ENCODE measurements at places on chromosomes 5 and 9.

- no peak for DNase-seq
These were observed 80.4 kb downstream of the TEK start for GRCh38 chr9:27189426-27189825.

DNA sequence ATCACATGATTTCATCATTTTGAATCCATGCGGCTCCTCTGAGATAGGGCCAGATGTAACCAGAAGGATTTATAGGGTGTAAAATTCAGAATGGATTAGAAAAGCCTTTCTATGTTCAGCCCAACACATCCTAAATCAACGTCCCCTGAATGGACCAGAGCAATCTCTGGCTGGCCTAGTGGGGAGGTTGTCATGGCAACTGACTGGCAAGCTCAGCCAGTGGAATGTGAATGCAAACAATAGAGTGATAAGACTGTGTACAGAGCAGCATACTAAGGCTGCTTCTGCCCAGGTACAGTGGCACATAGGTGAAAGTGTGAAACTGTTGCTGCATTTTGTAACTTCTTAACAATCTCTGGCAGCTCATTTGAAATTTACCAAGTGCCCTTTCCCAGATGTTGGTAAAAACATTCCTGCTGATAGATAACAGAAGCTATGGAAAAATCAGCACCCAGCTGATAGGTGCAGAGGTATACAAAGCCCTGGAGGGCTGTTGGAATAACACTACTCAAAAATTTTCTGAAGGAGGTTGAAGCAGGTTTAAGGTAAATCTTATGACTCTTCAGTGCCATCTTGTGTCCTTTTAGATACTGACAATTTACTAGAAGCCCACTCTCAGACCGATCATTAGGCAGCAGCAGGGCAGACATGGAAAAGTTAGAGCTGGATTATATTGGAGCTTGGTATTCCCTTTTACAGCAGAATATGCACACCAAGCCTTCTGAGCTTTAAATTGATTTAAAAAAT is 267.2 kb downstream of the RAB3C start:
- DNase-seq, result peak; percentile 21

DNA sequence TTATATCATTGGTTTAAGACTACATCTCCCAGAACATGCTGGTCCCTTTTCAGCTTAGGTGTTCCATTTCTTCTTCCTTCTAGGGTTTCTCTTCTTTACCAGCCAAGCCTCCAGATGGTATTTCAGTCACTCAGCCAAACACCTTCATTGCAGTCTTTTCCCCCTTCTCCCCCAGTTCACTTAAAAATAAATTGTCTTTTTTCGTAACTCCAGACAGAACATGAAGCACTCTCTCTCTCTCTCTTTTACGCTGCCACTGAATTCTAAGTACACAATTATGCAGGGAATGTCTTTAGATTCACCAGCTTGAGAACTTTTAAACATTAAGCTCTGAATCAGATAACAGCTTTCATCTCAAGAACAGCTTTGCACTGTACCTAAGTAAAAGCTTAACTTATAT is 419.7 kb upstream of the BRINP1 start:
- no peak for DNase-seq

DNA sequence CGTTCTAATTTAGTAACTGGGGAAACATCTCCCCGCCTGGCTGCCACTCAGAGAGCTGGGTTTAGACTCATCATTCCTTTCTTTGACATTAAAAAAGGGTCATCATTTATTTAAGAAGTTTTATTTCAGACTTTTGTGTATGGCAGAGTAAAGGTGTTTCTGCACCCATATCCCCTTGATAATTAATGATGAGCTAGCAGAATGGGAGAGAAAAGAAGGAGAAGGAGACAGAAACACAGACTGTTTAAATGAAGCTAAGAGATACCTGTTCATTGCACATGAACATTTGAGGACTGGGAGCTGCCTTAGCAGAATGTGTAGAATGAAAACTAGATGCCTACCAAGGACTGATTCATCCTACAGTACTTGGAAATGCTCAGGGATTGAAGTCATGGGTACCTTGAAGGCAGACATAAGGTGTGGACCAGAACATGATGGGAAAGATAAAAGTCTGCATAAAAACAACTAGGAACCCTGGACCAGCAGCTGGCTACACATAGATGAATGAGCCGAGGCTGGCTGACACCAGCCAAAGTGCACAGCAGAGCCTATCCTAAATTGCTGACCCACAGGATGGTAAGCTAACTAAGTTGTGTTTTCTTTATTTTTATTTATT is 48.3 kb upstream of the SPATA31C2 start:
- no peak for DNase-seq

GRCh38 chr5:78377056-78377717 is 16.8 kb downstream of the SCAMP1 start:
- no peak for DNase-seq

DNA sequence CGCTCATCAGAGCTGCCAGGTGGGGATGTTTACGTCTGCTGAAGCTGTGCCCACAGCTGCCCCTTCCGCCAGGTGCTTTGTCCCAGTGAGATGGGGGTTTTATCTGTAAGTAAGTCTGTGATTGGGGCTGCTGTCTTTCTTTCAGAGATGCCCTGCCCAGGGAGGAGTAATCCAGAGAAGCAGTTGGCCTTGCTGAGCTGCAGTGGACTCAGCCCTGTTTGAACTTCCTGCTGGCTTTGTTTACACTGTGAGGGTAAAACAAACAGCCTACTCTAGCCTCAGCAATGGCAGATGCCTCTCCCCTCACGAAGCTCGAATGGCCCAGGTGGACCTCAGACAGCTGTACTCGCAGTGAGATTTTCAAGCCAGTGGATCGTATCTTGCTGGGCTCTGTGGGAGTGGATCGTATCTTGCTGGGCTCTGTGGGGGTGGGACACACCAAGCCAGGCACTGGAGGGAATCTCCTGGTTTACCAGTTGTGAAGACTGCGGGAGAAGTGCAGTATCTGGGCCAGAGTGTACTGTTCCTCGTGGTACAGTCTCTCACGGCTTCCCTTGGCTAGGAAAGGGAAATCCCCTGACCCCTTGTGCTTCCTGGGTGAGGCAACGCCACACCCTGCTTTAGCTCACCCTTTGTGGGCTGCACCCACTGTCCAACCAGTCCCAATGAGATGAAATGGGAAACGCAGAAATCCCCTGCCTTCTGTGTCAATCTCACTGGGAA is 530.1 kb upstream of the DMAC1 start:
- DNase-seq, result peak; percentile 47
